ENCODE measurements at places on chromosomes 3 and 15.

GRCh38 chr3:63656786-63657185 lies 4.3 kb downstream of the SNTN start:
- no peak for DNase-seq

DNA sequence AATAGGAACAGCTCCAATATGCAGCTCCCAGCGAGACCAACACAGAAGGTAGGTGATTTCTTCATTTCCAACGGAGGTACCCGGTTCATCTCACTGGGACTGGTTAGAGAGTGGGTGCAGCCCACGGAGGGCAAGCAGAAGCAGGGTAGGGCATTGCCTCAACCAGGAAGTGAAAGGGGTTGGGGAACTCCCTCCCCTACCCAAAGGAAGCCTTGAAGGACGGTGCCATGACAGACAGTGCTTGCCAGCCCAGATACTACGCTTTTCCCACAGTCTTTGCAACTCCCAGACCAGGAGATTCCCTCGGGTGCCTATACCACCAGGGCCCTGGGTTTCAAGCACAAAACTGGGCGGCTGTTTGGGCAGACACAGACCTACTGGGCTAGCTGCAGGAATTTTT lies 576.9 kb upstream of the NECTIN3 start:
- no peak for DNase-seq

DNA sequence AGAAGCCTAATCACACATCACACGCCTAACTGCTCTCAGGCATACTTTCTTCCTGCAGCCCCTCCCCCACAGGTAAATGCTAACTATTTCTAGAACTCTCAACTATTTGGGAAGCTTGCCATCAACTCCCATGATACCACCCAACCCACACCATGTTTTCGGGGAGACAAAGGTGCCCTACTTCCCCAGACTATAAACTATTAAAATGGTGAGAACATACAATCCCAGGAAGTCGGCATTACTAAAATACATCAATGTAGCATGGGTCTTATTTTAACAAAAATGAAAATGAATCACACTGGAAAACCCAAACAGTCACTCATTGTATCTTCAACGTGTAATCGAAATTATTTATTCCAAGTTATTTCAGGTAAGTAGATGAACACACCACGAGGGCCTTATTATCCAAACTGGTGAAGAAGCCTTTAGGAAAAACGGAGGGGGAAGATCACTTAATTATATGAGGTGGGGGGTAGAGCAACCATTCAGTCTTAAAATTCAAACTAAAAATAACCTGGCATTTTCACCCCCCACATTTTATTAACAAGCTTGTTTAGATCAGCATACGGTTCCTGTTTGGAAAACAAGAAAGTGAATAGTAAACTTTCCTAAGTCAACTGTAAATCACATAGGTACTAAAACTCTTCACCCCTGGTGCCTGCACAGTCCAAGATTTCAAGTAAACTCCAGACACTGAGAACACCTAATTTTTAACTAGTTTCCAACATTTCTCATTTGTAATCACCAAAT lies 1.9 kb downstream of the TBL1XR1 start:
- peak; percentile 63 for DNase-seq

GRCh38 chr15:70435369-70435768 lies 328.0 kb downstream of the UACA start:
- peak; percentile 31 for DNase-seq
